ENCODE measurements at places on chromosomes 1 and 21. TPM values are rescaled to one million over a fixed set of nuclear protein-coding genes. Genes with fewer than 3 reads are reported as not detected.

Gene ETS2
- total RNA-seq, result 33.8 TPM

GRCh38 chr1:33342041-33342723 is 21.3 kb upstream of the A3GALT2 start:
- peak; percentile 95 for DNase-seq

DNA sequence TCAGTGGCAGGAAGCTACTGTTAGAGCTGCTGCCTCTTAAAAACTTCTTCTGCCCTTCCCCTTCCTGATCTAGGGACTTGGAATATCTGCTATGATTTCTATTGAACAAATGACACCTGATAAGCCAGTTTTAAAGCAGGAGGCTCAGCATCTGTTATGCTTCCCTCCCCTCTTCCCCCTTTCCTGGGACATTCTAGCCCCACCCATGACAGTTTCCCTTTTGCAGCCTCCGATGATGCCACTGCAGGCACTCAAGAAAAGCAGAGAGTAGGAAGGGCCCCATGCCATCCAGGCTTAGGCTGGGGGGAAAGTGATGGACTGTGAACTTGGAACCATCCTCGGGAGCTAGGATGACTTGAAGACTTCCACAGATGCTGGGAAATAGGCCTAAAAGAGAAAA is 15.1 kb upstream of the EPB41 start:
- no peak for DNase-seq

Gene RSPH1
- total RNA-seq, result 0.58 TPM

GRCh38 chr1:91487469-91487868 is 13.2 kb upstream of the CDC7 start:
- no peak for DNase-seq

- DNase-seq, result no peak
Observed at GRCh38 chr1:83028467-83028866, 970.5 kb downstream of the TTLL7 start.

GRCh38 chr1:9870572-9870971 is 39.5 kb downstream of the CTNNBIP1 start:
- DNase-seq, result no peak

DNA sequence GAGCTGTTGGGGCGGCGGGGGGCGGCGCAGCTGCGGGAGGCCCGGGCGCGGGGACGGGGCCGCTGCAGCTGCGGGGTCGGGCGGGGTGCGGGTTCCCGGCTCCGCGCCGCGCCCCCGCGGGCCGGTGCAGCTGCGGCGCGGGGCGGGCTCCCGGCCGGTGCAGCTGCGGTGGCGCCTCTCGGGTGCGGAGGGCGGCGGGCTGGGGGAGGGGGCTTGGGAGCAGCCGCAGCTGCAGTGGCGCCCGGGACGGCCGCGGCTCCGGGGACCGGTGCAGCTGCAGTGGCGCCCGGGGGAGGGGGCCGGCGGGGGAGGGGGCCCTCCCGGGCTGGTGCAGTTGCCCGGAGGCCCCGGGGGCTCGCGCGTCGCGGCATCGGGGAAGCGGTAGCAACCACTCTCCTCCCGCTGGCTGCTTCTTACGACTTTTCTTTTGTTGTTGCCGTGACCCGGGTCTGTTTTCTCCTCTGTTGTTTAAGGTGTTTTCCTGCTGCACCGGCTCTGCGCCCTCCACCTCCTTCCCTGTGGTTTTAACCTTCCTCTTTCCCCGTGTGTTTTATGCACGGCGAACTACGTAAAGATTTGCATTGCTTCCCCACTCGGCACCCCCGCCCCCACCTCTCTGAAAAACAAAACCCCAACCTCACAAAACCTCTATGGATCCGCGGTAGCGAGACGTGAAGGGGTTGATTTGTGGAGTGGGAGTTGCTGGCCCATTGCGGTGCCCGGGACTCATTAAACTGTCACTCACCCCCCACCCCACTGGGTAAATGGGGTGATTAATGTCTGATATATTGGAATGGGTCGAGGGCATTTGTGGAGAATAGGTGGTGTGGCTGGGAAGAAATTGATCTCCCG is 1.7 kb upstream of the ZBTB18 start:
- DNase-seq, result peak; percentile 79

Gene ZSWIM5
- 2.2 TPM for total RNA-seq

DNA sequence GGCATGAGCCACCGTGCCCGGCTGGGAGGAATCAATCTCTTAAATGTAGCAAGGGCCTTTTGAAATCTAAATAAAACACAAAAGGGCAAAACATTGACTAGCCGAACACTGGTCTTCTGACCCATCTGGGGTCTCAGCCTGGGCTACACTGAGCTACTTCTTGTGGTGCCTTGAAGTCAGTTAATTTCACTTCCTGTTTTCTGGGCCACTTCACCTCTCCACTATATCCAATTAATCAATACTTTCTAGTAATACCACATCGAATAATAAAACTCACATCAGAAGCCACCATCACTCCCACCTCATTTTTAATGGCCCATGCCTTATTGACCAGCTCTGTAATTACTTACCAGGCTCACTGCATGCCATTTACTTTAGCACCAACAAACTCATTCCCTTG is 138.0 kb upstream of the SAMSN1 start:
- no peak for DNase-seq

DNA sequence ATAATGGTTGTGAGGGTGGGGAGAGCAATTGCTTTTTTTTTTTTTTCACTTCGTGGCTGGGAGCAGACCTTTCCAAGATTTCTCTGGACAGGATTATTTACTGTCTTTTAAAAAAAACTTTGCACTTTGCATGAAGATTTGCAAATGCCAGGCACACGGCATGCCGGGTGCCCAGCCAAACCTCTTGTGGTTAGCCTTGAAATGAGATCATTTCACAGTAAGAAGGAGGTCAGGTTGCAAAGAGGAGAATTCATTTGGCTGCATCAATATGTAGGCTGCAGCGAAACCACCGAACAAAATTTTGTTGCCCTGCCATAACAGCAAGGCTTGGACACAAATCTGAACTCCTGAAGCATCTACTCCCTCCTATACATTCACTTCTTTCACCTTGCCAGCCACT is 36.5 kb upstream of the KCND3 start:
- no peak for DNase-seq

GRCh38 chr1:209187589-209187988 is 395.9 kb upstream of the CAMK1G start:
- no peak for DNase-seq

- DNase-seq, result no peak
Observed at GRCh38 chr1:100378956-100379355, 26.6 kb downstream of the CDC14A start.

DNA sequence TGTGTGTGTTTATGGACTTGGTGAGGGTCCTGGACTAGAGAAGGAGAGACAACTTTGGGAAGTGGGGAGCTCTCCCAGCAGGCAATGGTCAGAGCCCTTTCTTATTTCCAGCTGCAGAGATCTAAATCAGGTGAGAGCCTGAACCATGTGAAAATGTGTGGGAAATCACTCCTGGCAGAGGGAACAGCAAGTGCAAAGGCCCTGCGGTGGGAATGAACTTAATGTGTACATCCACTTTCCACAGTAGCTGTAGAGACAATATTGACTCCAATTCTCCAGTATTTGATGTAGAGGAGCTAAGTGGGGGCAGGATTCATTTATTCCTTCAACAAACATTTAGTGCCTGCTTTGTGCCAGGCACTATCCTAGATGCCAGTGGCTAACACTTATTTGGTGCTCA is 14.7 kb upstream of the POU3F1 start:
- DNase-seq, result no peak

DNA sequence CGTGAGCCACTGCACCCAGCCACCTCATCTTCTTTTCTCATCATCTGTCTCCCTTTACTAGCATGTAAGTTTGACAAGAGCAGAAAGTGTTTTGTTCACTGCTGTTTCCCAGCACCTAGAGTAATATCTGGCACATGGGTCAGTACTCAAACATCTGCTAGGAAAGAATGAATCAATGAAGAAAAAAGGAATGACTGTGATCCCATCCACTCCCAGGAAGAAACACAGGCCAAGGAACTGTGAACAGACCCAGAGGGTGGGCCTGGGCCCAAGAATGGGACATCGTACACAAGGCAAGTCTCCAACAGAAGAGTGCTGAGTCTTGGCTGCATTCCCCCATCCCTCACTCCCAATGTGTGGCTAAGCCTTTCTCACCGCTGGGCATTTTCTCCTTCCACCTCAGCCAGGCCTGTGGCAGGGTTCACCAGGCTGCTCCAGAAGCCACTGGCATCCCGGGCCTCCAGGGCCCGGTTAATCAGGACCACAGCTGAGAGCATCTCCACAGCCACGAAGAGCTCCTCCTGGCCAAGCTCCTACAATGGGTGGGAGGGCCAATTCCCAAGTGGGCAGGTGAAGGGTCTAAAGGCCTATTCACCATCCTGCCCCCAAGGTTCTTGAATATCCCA is 18.4 kb downstream of the IQGAP3 start:
- DNase-seq, result no peak

DNA sequence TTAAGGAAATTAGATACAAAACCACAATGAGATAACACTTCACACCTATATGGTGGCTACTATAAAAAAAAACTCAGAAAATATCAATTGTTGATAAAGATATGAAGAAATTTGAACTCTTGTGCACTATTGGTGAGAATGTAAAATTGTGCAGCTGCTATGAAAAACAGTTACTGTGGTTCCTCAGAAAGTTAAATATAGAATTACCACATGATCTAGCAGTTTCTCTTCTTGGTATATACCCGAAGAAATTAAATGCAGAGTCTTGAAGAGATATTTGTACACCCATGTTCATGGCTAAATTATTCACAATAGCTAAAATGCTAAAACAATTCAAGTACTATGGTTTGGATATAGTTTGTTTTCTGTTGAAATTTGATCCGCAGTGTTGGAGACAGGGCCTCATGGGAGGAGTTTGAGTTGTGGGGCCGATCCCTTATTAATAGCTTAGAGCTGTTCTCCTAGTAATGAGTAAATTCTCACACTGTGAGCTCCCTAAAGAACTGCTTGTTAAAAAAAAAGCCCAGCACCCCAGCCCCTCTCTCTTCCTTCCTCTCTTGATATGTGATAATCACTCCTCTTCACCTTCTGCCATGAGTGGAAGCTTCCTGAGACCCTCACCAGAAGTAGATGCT is 1412.1 kb downstream of the PLA2G4A start:
- no peak for DNase-seq

GRCh38 chr1:241533326-241534115 is 1.3 kb downstream of the KMO start:
- no peak for DNase-seq

- DNase-seq, result no peak
Observed at GRCh38 chr1:114458237-114458777, 52.7 kb downstream of the TRIM33 start.

- DNase-seq, result no peak
Observed at GRCh38 chr1:3968851-3969250, 68.8 kb upstream of the C1orf174 start.

GRCh38 chr1:217586586-217586985 is 44.3 kb downstream of the GPATCH2 start:
- DNase-seq, result no peak

GRCh38 chr1:67646145-67647035 is 38.6 kb upstream of the GADD45A start:
- DNase-seq, result no peak

Gene CD164L2
- not detected for total RNA-seq

- DNase-seq, result peak; percentile 40
Observed at GRCh38 chr1:30879126-30879786, 29.3 kb downstream of the SDC3 start.

GRCh38 chr1:118912574-118912973 is 75.6 kb downstream of the TBX15 start:
- no peak for DNase-seq

GRCh38 chr21:23951251-23951650 is 1656.0 kb downstream of the MRPL39 start:
- no peak for DNase-seq

DNA sequence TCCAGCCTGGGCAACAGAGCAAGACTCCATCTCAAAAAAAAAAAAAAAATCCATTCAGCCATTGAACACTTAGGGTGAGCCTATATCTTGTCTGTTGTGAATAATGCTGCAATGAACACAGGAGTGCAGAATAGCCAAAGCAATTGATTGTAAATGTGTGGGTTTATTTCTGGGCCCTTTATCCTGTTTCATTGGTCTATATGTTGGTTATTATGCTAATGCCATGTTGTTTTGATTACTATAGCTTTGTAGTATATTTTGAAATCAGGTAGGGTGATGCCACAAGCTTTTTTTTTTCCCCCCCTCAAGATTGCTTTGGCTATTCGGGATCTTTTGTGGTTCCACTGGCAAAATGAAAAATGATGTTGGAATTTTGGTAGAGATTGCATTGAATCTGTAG is 167.5 kb downstream of the LBR start:
- DNase-seq, result no peak

DNA sequence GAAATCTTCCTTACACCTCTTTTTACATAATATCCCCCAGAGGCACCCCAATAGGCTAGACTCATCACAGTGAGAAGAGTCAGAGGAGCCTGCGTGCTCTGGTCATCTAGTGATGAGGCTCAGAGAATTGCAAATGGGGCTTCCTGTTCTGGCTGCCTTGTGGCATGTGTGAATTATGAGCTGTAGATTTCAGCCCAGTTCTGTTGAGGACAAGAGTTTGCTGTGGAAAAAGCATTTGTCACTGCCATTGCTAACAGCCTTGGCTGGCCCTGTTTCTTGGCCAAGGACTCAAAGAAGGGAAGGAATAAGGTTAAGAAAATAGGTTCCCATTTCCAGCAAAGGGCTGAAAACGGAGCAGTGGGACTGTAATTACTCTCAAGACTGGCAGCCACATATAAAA is 30.7 kb downstream of the MRAP start:
- DNase-seq, result peak; percentile 81

GRCh38 chr1:207404849-207405525 is 49.1 kb upstream of the CR2 start:
- no peak for DNase-seq

- DNase-seq, result no peak
Observed at GRCh38 chr1:37282764-37283163, 191.6 kb upstream of the ZC3H12A start.

- DNase-seq, result no peak
Observed at GRCh38 chr21:32381571-32381970, 11.2 kb downstream of the URB1 start.

DNA sequence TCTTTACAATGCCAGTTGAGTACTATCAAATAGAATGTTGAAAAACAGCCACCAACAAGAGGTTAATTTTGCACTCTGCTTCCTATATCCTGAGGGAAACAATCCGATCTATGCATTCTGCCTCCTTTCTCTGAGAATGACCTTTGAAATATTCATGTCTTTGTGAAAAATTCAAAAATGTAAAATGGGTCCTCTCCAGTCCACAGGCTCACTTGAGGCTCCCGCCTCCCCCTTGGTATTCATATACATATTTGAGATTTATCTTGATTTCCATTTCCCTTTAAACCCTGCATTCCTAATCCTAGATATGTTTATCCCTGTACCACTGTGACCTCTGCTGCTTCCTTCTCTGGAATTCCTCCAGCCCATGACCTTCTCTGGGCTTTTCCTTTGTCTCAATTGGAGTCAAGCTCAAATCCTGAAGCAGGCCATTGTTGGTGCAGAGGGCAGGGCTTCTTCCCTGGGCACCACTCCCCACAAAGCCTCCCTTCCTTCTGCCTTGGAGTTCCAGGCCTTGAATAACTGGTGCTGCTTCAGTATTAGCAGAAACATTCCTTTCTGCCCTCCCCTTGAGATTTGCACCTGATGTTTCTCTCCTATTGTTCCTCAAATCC is 296.8 kb downstream of the PBX1 start:
- no peak for DNase-seq

GRCh38 chr1:41537251-41537650 is 52.8 kb upstream of the EDN2 start:
- DNase-seq, result no peak

- DNase-seq, result peak; percentile 93
Observed at GRCh38 chr1:21255284-21255942, 34.9 kb downstream of the ECE1 start.
